ENCODE measurements at places on chromosomes 2 and 18.
A peak's percentile ranks its signal among the peaks of the same experiment; 100 is the strongest.

- no peak for DNase-seq
Observed at GRCh38 chr18:6928359-6928758, 189.2 kb downstream of the LAMA1 start.

DNA sequence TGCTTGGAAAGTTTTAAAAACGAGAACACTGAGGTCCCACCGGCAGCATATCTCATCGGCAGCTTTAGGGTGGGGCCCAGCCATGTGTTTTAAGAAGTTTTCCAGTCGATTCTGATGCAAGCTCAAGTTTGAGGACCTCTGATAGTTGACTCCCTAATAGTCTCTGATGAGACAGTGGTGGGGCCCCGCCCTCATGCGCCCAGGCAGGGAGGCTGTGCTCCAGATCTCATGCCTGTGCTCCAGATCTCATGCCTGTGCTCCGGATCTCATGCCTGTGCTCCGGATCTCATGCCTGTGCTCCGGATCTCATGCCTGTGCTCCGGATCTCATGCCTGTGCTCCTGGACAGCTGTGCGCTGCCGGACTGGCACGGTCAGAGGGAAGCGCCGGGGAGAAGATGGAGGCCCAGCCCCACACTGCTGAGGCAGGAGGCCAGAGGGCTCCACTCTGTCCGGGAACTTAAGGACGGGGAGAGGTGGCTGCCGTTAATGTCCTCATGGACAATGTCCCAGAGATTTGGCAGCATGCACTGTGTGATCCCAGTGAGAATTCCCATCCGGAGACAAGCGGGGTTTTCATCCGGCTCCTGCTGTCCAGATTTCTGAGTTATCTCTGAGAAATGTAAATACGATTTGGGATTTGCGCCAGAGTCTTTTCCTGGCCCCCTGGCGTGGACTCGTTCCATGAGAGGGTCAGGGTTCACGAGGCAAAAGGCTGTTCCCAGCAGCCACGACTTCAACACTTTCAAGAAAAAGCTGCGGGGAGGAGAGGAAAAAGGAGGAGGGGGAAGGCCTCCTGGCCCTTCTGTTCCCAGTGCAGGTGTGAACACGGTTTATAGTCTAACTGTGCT, 9.4 kb upstream of the COLEC11 start:
- DNase-seq, result peak; percentile 75

DNA sequence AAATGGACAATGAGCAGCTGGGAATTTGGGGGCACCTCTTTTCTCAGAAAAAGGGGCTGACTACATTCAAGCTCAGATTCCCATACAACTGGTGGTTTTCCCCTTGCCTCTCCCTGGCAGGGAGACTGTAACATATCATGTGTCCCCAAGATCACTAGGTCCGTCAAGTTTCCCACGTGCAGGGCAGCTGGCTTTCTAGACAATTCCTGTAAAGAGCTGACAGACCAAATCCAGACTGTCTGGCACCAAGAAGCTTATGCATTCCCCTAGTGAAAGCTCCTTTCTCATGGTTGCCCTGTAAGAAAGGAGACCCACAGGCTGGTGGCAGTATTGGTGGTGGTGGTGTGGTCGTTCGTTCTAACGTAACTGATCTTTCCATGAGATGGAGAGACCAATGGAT, 48.8 kb downstream of the THUMPD2 start:
- DNase-seq, result no peak

DNA sequence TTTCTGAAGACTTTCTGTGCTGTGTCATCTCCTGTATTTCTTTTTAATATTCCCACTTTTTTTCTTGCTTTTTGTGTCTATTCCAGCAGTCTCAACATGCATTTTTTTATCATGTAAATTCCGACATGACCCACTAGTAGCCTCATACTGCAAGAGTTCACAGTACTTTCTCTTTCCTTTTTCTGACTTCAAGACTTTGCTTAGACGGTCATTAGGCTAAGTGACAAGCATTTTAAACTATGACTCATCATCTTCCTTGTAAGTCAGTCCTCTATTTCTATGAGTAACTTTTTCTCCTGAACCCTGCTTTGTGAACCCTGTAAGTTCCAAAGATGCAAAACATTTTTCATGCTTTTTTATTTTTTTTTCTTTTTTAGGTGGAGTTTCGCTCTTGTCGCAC, 381.2 kb downstream of the TXNL1 start:
- DNase-seq, result no peak

GRCh38 chr2:162342321-162342720, 1.6 kb upstream of the GCA start:
- no peak for DNase-seq
